ENCODE measurements at places on chromosomes 13 and 19.

GRCh38 chr19:39996218-39996810, 546 bp upstream of the ZNF546 start:
- DNase-seq = no peak

- no peak for DNase-seq
These were observed 79.1 kb upstream of the ZNF835 start for GRCh38 chr19:56750658-56751057.

- peak; percentile 3 for DNase-seq
These were observed 14.2 kb downstream of the OR7A17 start for GRCh38 chr19:14871619-14872230.

DNA sequence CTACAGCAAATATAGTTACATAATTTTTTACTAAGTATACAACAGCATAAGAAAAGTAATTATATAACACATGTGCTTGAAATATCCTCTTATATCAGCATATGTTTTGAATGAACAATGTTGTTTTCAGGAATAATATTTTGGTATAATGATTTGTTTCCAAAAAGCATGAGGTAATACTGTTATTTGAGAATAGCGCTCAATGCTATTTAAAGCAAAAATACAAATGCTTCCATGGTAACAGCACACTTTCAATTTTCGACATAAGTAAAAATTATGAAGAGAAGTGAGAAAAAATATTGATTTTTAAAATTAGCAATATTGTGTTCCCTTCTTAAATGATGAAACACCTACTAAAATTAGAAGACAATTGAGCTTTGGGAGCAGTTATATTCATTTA, 715.9 kb upstream of the ATXN8OS start:
- DNase-seq = no peak

DNA sequence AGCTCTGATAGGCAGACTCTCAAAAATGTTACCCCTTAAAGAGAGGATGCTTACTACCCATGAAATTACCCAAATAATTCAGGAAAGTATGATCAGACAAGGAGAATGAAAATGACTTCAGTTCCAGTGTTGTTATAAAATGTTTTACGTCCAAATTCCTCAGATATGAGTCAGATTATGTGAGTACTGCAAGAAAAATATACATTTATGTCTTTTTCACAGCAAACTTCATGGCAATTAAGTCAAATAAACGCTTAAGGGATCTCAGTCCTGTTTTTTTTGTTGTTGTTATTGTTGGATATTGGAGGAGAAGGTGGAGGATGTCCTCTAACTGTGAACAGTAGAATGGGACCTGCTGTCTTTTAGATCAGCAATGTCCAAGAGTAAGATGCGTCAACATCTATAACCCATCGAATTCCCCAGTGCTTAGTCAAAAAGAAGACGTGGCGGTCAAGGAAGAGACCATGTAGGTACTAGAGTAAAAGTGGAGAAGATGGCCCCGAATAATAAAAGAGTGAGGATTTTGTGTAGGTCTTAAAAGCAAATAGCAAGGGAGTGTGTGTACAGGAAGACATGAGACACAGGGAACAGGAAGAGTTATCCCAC, 215.4 kb upstream of the IRS2 start:
- DNase-seq = no peak

DNA sequence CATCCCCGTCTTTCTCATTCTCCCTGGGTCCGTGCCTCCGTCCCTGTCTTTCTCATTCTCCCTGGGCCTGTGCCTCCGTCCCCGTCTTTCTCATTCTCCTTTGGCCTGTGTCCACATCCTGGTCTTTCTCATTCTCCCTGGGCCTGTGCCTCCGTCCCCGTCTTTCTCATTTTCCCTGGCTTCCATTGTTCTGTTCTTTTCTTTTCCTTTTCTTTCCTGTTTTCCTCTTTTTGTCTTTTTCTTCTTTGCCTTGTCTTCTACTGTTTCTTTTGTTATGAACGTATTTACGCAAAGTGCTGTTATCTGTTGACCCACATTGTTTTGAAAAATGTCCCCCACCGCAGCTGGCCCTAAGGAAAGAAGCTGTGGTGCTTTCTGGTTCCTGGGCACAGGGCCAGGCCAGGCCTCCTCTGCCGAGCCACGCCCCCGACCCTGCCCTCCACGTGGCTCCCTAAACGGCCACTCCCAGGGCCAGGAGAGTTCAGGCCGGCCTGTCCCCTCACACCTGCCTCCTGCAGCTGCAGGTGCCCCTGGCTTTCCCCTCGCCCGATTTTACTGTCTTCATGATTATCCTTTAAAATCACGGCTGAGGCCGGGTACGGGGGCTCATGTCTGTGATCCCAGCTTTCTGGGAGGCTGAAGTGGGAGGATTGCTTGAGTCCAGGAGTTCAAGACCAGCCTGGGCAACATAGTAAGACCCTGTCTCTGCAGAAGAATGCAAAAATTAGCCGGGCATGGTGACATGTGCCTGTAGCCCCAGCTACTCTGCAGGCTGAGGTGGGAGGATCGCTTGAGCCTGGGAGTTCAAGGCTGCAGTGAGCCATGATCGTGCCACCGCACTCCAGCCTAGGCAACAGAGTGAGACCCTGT, 14.0 kb upstream of the TMPRSS9 start:
- no peak for DNase-seq
